Renal cortical epithelial cell (primary cell): ENCODE measurements at places on chromosomes 16 and 17. TPM values are rescaled to one million over a fixed set of nuclear protein-coding genes. Genes with fewer than 3 reads are reported as not detected.

DNA sequence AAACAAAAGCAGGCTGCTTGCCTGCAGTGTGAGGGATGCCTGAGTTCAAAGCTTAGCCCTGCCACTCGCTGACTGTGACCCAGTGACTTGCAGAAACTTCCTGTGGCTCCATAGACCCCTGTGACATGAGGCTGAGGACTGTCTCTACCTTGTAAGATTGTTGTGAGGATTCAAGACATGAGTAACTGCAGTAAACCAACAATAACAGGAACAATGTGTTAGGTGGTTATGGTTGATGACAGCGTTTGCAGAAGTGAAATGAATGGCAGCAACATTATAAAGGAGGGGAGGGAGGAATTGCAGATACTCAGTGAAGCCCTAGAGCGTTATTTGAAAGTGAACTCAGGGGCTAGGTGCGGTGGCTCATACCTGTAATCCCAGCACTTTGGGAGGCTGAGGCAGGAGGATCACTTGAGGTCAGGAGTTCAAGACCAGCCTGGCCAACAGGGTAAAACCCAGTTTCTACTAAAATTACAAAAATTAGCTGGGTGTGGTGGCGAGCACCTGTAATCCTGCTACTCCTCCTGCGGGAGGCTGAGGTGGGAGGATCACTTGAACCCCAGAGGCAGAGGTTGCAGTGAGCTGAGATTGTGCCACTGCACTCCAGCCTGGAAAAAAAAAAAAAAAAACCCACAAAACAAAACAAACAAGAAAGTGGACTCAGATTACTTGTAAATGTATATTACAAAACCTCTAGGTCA lies 33.5 kb upstream of the EMP2 start:
- DNase-seq, result no peak

- no peak for DNase-seq
Measured at GRCh38 chr16:51312363-51313150, 161.5 kb upstream of the SALL1 start.

DNA sequence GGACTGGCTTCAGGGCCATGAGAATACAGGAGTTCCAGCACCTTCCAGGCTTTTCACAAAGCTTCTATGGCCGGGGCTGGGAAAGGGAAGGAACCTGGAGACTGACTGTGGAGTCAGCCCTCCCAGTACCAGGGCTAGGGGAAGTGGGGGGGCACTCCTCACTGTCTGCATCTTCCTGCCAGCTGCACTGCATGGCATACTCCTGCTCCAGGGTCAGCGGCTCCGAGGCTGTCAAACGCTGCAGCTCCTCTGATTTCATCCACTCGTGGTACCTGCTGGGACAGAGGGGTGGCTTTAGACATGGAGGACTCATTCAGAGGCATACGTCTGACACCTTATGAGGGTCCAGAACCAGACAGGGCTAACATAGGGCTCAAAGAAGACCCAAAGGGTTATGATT lies 2.7 kb downstream of the NAT9 start:
- DNase-seq, result no peak

- peak; percentile 6 for DNase-seq
Measured at GRCh38 chr16:78096386-78096785, 3.1 kb upstream of the WWOX start.

GRCh38 chr17:9886141-9886930 lies 18.7 kb downstream of the RCVRN start:
- no peak for DNase-seq

DNA sequence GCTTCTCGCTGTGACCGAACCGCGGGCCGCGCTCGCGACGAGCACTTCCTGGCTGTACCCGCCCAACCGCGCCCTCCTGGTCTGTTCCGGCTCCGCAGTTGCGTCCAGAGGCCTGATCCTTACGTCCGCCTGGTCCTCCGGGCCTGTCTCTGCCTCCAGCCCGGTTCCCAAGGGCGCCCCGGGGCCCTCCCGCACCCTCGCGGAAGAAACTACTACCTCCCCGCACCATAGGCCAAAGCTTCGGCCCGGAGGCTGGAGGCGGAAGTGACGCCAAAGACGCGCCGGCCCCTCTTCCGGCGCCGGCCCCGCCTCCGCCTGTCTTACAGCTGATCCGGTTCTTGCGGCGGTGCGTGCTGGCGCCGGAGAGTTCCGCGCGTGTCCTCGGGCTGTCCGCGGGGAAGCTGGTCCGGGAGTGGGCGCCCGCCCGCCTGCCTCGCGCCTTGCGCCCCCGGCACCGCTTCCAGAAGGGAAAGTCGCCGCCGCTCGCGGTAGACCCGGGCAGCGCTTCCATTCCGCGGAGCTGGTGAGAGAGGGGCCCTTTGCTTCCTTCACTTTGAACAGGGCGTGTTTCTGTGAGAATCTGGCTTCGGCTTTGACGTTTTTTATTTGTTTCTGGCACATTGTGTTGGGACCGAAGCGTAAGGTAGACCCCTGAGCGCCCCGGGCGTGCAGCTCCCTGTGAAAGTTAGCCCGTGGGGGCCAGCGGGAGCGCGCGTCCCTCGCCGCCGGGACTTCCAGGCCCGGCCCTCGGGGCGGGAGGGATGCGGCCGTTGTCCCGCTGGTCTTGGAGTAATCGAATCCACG lies at the start of gene ZNF778:
Gene ZNF778, plus strand, starts transcription at position 316 of the 804 bp plus-strand sequence. CDS start 3,425 bp downstream, outside the sequence.
- DNase-seq, result peak; percentile 59

- DNase-seq, result no peak
Measured at GRCh38 chr17:75922173-75922961, 17.7 kb upstream of the MRPL38 start.

- no peak for DNase-seq
Measured at GRCh38 chr17:49003557-49004511, 6.6 kb downstream of the IGF2BP1 start.

GRCh38 chr17:44785921-44786320 lies 27.1 kb downstream of the ADAM11 start:
- DNase-seq, result no peak

GRCh38 chr16:50568187-50568815 lies 20.1 kb downstream of the NKD1 start:
- no peak for DNase-seq

DNA sequence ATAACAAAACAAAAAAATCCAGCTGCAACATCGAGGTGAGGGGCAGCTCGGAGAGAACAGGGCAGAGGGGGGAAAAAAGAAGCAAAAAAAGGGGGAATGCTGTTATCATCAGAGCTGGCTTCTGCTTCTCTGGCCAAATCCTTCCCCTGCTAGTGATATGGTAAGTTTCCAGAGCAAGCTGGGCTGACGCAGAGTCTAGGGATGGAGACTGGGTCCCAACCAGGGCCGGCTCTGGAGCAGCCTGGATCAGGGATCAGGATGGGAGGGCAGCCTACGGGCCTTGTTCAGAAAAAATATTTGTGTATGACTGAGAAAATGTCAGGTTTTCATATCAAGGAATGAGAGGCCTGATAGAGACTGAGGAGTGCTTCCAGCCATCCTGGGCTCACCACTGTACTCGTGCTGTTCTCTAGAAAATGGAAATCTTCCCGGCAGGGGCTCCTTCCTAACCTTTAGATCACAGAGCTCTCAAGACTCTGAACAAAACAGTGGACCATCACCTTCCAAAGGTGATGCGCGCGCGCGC lies 726 bp upstream of the C1QTNF1 start:
- DNase-seq, result no peak

GRCh38 chr17:69187294-69187693 lies 41.3 kb downstream of the ABCA10 start:
- no peak for DNase-seq

- DNase-seq, result no peak
Measured at GRCh38 chr16:19331794-19332193, 46.3 kb downstream of the CLEC19A start.

- DNase-seq, result no peak
Measured at GRCh38 chr16:50690177-50690576, 3.2 kb upstream of the NOD2 start.

DNA sequence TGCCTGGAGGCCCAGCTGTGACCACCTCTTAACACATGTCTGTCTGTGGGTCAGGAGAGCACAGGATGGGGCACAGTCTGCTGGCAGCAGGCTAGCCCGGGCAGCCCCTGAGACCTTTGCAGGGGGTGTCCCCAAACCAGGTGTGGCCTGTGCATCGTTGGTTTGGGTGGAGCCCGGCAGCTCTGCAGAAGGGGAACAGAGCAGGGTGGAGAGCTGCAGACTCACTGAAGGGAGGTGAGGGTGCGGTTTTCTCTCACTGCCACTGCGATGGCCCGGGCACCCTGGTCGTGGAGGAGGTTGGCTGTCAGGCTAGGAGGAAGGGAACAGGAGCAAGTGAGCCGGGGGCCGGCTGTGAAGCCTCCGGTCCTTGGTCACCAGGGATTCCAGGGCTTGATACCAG lies 28.8 kb downstream of the NLRC3 start:
- no peak for DNase-seq

CACNG1 gene
- total RNA-seq, result not detected in 2 replicates

SOX8 gene
- total RNA-seq, result 0.20 TPM in 1 of 2 replicates, not detected in the other

SOCS1 gene
- 1.0 and 4.2 TPM in 2 replicates for total RNA-seq

CMC2 gene
- total RNA-seq, result 42.7 and 43.2 TPM in 2 replicates

EFCAB3 gene
- not detected in 2 replicates for total RNA-seq

NPIPB6 gene
- total RNA-seq, result 0.30 and 0.69 TPM in 2 replicates

ADORA2B gene
- total RNA-seq, result 5.0 and 18.9 TPM in 2 replicates

KRTAP4-6 gene
- total RNA-seq, result not detected in 2 replicates
